Left renal cortex interstitium (tissue), 4 donors: ENCODE measurements at places on chromosomes 3 and 15. TPM values are rescaled to one million over a fixed set of nuclear protein-coding genes. Genes with fewer than 3 reads are reported as not detected.

DNA sequence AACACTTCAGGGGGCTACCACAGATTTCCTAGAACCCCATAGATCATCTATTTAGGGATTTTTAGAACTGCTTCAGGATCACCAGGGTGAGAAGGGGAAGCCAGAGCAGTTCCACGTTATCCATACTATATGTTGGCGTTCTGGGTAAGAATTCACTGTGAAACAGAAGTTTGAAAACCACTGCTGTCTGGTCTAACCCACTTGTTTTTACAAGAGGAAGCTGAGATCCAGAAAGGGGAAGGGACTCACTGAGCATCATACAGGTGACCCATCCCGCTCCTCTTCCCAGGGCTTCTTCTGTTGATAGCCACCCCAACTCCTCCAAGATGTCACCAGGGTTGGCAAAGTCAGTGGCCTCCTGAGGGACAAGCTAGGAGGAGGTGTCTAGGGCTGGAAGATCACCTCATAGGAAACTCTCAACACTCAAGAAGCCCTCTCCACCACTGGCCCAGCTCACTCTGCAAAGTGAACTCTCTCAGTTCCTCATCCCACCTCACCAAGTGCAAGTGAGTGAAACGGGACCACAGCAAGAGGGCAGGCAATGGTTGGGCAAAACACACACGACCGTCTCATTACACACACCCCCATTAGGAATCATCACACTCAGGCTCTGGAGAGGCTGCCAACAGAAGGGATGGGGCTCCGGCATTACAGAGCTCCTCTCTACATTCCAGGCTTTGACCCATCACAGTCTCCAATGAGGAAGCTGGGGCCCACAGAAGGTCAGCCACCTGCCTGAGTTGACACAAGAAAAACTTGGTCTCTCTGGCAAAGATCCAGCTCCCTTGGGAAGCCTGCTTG, 1.8 kb downstream of the DAPK2 start:
- no peak for DNase-seq

- no peak for DNase-seq
These were observed 51.0 kb downstream of the SLC2A2 start for GRCh38 chr3:170975283-170976189.

SERINC4 gene
- polyA plus RNA-seq: 0.66 TPM

DNA sequence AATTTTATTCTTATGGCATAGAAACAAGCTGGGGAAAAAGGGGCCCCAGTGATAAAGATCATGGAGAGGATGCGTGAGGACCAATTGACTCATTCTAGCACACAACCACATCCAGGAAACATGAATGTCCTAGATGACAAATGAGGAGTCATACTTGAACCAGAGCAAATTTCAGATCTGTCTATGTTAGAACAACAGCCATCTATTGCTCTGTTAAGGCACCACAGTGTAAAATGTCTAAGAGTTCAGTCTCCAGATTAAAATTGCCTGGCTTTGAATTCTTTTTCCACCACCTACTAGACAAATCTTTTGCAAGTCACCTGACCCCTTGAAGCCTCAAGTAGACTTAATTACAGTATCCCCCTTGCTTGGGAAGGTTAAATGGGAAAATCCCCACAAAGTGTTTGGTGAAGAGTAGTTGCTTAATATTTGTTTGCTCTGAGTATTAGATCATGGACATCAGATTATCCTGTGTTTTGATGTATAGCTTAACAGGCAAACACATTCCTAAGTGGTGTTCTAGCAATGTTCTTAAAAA, 258.7 kb upstream of the TGFBR2 start:
- no peak for DNase-seq

DNA sequence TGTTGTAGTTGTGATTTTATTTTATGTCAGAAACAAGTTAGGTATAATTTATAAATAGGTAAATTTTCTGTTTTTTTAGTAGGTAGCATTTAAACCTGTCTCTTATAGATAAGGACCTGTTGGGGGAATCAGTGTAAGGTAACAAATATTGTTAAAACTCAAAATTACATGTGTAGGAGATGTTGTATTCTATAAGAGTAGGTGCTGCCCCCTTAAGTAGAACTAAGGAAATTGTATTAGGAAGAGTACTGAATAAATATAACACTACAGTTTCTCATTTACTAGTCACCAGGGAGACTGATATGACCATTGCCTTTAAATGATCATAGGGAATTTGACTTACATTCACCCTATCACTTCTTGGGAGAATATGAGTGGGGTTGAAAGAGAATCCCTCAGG, 31.2 kb downstream of the SLC25A36 start:
- DNase-seq: no peak

GUCA1C gene
- polyA plus RNA-seq: 0.55 TPM

DNA sequence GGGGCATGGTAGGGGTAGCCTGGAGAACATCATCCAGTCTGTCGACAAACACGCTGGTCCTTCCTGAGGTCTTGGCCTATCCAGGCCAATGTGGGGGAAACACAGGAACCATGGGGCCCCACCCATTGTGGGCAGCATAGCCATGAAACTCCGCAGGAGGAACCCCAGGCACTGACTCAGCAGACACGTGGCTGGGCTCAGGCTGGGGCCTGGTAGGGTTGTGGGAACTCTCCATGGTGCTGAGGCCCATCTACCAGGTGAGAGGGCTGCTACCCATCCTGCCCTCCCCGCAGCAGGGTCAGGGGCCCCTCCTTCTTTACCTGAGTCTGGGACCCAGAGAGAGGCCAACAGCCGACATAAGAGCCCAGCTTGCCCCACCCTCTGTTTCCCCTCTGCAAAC, 22.6 kb upstream of the CACNA2D2 start:
- no peak for DNase-seq

GRCh38 chr15:36644191-36644896, 64.9 kb downstream of the CDIN1 start:
- DNase-seq: no peak

GRCh38 chr15:68228143-68228970, 1.2 kb downstream of the CLN6 start:
- DNase-seq: no peak

DNA sequence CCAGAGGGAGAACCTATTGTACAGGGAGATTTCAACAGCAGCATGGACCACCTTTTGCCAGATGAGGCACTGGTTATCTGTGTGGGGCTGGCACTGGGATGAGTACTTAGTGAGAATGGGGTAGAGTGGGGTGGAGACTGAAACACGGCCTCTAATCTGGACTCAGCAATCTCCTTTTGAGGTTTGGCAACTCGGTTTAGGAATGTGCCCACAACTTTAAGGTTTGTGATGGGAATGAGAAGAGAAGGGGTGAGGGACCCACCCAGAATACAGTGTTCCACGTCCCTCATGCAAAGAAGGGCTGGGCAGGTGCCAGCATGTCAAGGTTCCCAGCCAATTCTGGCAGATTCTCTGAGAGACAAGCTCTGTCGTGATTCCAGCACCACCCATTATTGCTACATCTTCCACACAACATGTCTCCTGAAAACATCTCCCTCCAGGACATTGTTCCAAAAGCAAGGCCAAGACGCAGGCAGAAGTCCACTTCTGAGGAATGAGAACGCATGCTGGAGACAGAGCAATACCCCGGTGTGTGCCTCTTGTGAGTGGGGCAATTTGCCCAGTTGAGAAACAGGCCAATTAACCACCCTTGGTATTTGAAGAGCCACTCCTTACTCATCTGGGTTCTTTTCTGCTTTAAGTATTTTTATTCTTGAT, 37.5 kb upstream of the CCR4 start:
- no peak for DNase-seq

DNA sequence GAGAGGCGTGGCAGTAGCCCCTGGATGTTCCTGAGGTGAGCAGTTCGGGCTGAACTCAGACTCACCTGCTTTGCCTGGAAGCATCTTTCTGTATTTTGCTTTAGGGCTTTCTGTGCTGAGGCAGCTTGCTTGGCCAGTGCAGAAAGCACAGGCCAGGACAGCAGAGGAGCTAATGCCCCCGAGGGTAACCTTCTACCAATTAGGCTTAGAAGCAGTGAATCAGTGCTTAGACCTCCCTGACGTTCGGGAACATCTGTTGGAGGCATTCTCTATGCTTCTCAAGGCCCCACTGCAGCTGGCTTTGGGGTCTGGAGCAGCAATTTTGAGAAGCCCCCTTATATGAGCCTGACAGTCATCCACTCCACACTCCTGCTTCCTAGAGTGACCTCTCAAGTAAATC, 350.7 kb upstream of the PROK2 start:
- no peak for DNase-seq

DNA sequence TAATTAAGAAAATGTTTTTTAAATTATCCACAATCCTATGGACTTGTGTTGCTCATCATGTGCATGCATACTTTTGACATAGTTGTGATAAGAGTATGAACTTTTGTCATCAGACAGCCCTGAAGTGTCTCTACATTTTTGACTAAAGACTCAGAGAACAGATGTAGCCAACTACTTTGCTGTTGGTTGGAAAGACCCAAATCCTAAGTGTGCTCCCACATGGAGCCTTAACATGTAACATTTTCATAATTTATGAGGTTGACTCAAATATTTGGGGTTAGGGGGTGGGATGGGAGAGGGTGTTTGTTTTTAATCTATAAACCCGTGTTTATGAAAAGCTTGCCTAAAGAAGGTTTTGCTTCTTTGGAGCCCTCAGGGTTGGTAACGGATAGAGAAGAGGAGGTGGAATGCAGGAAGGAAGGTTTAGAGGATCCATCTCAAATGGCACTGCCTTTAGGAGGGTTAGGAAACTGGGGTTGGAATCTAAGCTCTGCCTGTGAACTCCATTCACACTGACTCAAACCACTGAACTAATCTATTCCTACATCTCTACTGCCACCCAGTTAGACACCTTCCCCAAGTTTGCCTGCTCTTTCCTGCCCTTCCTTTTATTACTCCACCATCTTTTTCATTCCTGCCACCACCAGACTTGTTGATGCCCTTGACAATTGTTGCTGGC, 3.7 kb downstream of the BOC start:
- DNase-seq: no peak

- peak; percentile 60 for DNase-seq
These were observed 212.4 kb downstream of the OPA1 start for GRCh38 chr3:193805448-193805847.

DNA sequence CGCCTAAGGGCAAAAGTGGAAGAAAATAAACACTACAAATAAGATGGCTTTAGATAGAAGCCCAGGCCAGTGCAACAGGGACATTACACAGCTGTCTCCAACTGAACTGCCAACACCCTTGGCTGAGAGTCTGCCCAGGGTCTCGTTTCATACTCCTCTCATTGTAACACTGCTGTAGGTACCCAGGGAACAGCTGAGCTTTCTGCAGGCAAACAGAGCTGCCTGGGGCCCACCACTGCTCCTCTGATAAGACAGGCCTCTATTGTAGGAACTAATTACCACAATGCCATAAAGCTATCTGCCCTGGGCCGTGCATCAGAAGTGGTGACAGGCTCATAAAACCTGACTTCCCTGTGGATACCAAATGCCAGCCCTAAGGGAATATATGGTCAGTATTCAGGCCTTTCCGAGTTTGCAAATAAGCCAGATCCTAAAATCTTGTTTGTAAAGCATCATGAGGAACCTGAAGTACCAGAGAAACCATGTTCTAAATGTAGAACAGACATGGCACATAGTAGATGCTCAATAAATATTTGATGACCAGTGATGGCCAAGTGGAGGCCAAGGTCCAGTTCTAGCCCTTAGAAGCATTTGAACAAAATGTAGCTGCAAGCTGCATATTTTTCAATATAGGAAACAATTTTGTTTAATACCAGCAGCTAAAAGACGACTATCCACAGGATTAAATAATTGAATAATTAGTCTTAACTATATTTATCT, 84.3 kb upstream of the NEO1 start:
- no peak for DNase-seq

ALG1L2 gene
- 1.7 TPM for polyA plus RNA-seq

DNA sequence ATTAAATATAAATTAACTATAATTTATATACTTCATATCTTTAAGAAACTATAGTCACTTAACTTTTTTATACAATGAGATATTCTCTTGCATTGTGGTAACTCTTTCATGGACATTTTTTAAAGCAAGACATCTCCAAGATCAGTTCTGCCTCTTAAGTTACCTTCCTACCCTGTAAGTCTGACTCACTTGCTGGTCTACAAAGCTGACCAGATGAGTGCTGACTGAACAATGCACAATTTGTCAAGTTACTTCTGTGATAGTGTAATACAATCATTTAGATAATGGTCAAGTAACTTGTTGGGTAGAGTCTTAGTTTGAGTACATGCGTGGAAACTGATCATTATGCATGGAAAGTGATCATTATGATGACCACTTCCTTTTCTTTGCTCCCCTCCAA, 145.9 kb downstream of the MEIS2 start:
- no peak for DNase-seq

DNA sequence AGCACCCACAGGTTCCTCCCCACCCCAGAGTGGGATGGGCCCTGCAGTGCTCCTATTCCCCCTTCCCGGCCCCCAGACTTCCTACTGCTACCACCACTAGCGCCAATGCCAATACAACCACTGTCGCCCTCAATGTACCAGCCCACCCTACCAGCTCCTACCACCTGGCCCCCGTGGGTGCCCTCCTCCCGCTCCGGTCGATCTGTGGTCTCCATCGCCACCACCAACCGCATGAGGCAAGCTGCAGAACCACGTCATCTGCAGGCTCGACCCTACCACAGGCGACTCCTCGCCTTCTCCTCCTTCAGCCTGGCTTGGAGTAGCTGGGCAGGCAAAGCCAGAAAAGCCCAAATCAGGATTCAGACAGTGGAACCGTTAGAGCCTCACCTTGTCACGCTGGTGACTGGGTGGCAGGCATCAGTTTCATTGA, 179.3 kb downstream of the POTEB3 start:
- no peak for DNase-seq

GRCh38 chr3:133866141-133866540, 29.5 kb downstream of the RAB6B start:
- no peak for DNase-seq

STRIT1 gene
- 0.93 TPM for polyA plus RNA-seq

SUSD5 gene
- polyA plus RNA-seq: 4.8 TPM

DNA sequence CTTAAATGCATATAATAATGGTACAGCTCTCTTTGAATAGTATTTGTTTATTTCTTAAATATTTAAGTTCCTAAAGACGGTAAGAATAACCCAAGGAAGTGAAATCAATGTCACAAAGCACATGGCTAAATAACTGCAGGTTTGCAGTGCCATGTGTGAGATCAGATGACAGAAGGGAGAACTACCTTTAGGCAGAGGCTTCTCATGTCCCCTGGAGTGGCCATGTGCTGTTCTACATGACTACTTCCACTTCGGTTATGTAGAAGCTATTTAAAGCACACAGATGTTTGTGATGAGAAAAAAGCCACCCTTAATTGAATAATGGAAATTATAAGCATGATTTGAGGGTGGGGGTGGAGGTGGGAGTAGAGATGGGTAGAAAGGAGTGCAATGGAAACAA, 109.1 kb downstream of the UBE3A start:
- no peak for DNase-seq

TNFAIP8L3 gene
- 1.4 TPM for polyA plus RNA-seq

DNA sequence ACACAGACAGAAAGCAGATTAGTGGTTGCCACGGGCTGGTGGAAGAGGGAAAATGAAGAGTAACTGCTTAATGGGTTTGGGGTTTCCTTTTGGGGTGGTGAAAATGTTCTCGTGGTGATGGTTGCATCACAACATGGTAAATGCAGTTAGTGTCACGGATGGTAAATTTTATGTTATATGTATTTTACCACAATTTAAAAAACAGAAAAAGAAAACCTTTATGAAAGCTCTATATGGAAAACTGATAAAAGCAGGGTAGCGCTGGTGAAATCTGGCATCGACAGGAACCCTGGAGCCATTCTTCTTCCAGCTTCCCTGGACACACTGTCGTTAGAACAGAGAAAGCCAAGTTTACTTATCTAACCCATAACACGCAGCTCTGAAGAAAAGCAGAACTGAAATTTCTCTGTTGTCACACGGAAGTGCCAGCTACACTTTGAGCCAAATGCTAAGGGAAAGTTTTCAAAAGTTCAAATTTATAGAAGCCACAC, 287.7 kb upstream of the NR2F2 start:
- DNase-seq: no peak
